ENCODE measurements at places on chromosomes 4 and X.
A peak's percentile ranks its signal among the peaks of the same experiment; 100 is the strongest.

- no peak for DNase-seq
Measured at GRCh38 chrX:9379697-9380551, 84.9 kb upstream of the TBL1X start.

DNA sequence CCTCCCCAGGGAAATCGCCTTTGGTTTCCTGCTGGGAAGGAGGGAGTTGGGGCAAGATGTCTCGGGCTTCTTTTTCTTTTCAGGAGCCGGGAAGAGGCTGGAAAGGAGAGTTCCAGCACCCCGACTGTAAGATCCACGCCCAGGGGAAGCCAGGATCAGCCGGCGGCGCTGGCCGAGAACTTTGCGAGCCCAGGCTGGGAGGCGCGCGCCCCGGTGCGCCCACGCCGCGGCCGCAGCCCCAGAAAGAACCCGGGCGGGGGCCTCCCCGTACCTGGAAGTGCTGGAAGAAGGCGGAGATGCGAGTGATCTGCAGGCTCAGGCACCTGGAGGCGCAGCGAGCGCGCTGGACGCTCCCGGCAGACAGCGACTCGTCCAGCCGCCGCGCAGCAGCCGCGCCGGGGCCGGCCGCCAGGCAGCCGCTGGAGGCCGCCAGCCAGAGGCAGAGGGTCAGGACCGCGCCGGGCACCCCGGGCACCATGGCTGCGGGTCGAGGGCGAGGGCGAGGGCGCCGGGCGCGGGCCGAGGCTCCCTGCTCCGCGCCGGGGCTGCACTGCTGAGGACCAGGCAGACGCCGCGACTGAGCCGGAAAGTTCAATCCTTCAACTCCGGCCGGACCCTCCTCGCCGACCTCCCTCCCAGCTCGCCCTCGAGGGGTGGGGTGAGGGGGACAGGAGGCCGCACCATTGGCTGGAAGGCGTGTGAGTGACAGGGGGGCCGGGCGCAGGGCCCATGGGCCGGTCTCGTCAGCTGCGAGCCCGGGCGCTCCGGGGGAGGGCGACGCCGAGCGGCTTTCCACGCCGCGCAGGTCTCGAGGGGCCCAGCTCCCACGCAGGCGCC lies at the start of gene ANOS1:
Gene ANOS1 (minus strand): TSS at position 579 of the 837 bp plus-strand sequence. CDS start 101 bp downstream, at position 478.
- DNase-seq, result peak; percentile 75

DNA sequence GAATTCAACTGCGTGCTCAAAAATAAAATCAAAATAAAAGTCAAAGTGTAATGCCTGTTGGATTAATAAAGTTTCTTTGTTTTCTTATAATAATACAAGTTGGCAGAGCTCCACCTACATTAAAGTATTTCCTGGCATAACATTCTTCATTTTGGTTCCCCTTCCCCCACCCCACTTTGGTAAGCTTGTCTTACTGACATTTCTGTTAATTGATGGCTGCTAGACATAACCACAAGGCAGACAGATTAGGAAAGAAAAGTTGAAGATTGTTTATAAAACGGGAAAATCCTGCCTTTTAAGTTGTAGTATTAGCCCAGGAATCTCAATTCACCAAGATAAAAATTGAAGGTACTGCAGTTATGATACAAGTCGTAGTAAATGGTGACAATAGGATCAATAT lies 246.5 kb upstream of the RPS6KA3 start:
- DNase-seq, result no peak

- no peak for DNase-seq
Measured at GRCh38 chrX:129534816-129535578, 5.1 kb upstream of the OCRL start.

DNA sequence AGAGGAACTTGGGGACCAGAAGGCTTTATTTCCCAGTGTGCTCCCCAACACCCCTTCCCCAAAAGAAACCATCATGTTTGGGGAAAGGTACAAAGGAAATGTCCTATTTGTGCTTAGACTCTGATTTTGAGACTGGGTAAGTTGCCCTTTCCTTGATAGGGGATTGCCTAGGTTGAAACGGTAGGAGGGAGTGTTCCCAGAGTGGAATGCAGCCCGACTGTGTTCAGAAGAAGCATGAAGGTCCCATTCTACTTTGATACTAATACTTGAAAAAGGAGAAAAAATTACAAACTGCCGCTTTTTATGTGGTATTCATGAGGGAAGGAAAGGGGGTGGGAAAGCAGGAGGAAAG lies 32.4 kb upstream of the TMEM131L start:
- no peak for DNase-seq

- DNase-seq, result peak; percentile 67
Measured at GRCh38 chr4:42401171-42401570, 3.9 kb downstream of the SHISA3 start.

GRCh38 chr4:172287117-172287516 lies 473.9 kb downstream of the GALNTL6 start:
- DNase-seq, result no peak

DNA sequence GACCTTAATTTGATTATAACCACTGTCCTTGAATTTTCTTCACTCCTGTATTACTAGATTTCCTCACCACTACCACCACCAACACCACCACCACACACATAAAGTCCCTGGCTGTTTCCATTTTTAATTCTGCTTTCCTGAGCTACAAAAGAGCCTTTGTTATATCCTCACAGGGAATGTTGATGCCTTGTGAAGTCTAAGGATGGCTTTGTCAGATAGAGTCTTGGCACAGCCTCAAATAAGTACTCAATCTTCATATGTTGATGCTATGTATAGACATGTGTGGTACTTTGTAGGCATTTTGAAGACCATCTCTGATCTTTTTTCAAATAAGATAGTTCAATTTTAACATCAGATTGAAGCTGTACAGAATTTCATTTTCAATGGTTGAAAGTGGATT lies 1016.7 kb upstream of the LCORL start:
- no peak for DNase-seq

GRCh38 chrX:148513661-148514060 lies 13.2 kb downstream of the AFF2 start:
- no peak for DNase-seq

DNA sequence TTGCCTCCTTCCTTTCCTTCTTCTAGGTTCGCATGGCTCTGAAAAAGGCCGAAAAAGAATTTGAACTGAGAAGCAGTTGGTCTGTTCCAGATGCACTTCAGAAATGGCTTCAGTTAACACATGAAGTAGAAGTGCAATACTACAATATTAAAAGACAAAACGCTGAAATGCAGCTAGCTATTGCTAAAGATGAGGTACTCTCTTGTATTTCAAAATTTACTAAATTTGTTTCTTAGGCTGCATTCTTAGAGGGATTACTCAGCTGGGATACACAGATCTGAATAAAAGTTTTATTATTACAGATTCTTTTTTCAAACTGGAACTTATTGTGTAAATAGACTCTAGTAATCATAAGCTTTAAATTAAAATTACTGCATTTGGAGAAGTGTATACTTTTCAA lies 146.9 kb downstream of the STIM2 start:
- DNase-seq, result no peak

GRCh38 chrX:106302304-106302703 lies 134.2 kb downstream of the PWWP3B start:
- no peak for DNase-seq

GRCh38 chr4:71185037-71185436 lies 153.8 kb upstream of the SLC4A4 start:
- DNase-seq, result no peak

DNA sequence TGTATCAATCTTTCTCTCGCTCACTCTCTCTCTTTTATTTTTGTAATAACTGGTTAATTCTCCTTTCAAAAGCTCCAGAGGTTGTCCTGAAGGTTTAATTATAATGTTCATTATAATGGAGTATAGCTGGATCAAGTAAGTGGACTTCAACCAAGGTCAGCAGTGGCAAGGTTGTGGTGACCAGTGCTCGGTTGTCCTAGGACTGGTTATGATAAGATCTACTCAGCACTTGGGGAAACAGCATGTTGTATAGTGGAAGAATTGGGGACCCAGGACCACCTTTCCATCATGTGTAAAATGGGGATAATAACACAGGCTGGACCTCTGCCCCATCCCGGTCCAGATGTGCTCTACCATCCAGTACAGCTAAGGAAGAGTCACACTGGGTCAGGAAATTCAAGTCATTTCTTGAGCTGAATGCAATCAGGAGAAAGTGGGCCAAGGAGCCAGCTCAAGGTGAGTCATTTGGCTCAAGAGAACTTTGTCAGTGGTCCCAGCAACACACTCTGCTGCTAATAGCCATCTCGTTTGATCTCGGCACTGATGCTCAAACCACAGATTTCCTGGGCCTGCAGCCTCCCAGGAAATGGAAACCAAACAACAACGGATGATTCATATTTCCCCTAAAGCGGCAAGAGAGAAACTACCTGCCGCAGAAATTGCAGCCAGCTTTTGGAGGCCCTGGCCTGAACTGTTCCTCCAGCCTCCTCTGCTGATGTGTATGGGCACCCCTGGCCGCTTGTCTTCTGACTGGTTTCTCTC lies 123.6 kb upstream of the RBPJ start:
- no peak for DNase-seq

GRCh38 chr4:88981993-88982392 lies 75.0 kb downstream of the FAM13A start:
- no peak for DNase-seq

DNA sequence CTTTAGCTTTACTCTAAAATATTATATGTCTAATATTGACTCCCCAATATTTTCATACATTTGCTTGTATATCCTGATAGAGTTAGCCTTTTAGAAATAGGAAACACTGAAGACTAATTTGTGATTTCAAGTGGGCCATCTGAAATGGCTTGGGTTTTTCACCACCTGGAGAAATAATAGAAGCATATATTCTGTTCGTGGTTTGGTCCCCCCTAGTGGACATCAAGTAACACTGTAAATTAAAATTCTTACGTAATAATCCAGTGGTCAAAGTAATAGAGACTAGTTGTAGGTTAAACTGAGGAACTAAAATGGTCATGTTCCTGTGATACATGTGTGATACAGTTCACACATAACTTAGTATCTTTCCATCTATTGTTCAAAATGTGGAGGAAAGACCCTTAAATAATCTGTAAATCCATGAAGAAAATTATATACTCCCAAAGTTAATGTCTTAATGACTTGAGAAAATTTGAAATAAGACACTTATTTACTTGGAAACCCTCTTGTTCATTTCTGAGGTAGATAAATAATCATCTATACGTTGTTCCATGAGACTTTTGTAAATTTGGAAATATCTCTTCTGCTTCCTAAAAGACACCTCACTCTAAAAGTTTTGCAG lies 79.8 kb upstream of the SMARCAD1 start:
- DNase-seq, result no peak

DNA sequence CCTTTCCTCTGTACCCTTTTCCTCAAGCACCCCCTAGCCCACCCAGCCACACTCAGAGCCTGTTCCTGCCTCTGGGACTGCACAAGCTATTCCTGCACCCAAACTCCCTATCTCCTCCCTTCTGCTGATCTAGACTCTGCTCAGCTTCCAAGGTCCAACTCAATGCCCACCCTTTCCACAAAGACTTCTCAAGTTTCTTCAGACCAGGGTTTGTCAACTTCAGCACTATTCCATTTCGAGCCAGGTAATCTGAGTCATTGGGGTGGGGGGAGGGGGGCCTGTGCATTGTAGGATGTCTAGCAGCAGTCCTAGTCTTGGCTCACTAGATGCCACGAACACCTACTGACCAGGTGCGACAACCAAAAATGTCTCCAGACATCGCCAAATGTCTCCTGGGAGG lies 37.3 kb downstream of the PHKA2 start:
- no peak for DNase-seq

GRCh38 chrX:17622331-17622730 lies 115.0 kb upstream of the SCML1 start:
- no peak for DNase-seq

GRCh38 chrX:129833153-129833990 lies 10.3 kb downstream of the ZDHHC9 start:
- no peak for DNase-seq

GRCh38 chr4:4606321-4606720 lies 64.5 kb upstream of the STX18 start:
- no peak for DNase-seq

- no peak for DNase-seq
Measured at GRCh38 chr4:76515975-76516843, 81.2 kb downstream of the SHROOM3 start.

DNA sequence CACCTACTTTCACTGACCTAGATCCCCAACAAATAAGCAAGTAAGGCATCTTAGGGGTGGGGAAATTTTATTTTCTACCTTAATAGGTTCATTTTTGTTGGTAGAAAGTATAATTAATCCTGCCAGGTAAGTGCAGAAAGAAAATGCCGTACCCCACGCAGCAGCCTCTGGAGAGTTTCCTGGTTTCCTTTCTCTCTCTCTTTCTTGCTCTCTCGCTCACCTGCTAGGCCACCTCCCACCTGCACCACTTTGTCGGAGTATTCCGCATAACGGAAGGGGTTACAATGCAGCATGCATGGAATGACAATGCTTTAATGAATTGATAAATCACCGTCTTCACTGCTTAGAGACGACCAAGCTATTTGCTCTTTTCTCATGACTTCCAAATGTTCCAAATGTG lies 101.0 kb downstream of the SCD5 start:
- DNase-seq, result no peak

GRCh38 chrX:24838629-24839028 lies 144.9 kb downstream of the POLA1 start:
- no peak for DNase-seq

DNA sequence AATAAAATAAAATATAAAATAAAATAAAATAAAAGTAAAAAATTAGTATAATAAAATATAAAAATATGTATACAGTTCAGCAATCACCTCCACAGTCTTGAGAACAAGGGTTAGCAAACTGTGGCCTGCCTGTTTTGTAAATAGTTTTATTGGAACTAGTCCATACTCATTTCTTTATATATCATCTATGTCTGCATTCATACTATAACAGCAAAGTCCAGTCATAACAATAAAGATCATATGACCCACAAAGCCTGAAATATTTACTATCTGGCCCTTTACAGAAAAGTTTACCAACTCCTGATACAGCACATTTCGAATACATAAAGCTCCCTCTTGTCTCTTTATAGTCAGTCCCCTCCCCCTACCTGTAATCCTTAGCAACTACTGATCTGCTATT lies 111.9 kb downstream of the SLC10A6 start:
- DNase-seq, result no peak

- no peak for DNase-seq
Measured at GRCh38 chrX:13149702-13150350, 105.4 kb upstream of the FAM9C start.

GRCh38 chr4:73208376-73208775 lies 50.2 kb downstream of the ANKRD17 start:
- no peak for DNase-seq

GRCh38 chr4:47061435-47061834 lies 30.1 kb downstream of the GABRB1 start:
- DNase-seq, result no peak

GRCh38 chr4:176963121-176963520 lies 170.4 kb upstream of the VEGFC start:
- DNase-seq, result no peak

DNA sequence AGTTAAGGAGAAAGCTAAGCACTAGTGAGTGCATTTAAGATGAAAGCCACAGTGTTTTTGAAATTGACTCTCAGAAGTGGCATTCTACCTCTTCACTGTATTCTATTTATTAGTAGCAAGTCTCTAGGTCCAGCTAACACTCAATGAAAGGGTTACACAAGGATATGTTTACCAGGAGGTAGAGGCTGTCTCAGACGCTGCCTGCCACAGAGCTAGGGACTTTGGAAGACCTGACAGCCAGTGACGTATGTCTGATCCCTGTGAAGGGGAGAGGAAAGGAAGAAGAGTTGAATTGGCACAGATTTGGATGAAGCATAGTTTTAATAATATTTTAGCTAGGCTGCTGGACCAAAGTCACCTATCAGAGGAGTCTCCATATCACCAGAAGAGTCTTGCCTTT lies 36.5 kb upstream of the KLHL2 start:
- no peak for DNase-seq

- DNase-seq, result no peak
Measured at GRCh38 chrX:9897761-9898161, 69.4 kb upstream of the CLDN34 start.

GRCh38 chrX:39226251-39226650 lies 425.0 kb downstream of the MID1IP1 start:
- no peak for DNase-seq
